Thymus (tissue), 14 donors: ENCODE measurements at places on chromosomes 6 and 20. TPM values are rescaled to one million over a fixed set of nuclear protein-coding genes. Genes with fewer than 3 reads are reported as not detected.
A peak's percentile ranks its signal among the peaks of the same experiment; 100 is the strongest.

GRCh38 chr20:58072695-58073671, 155.5 kb downstream of the ANKRD60 start:
- no peak overlapping the region for H3K27ac ChIP-seq
- no peaks in the 10 kb centered on the region for H3K27me3 ChIP-seq
- no peak overlapping the region for H3K4me3 ChIP-seq

- H3K27ac ChIP-seq = no peak overlapping the region
- H3K36me3 ChIP-seq = no peaks in the 10 kb centered on the region
- no peak for DNase-seq
- H3K4me3 ChIP-seq = no peak overlapping the region
Observed at GRCh38 chr20:60754856-60755255, 497.2 kb upstream of the CDH4 start.

- H3K27ac ChIP-seq = no peak overlapping the region
- H3K4me3 ChIP-seq = no peak overlapping the region
- peaks cover 16% of the 10 kb centered on the region for H3K27me3 ChIP-seq
- H3K4me1 ChIP-seq = no peaks in the 10 kb centered on the region
- DNase-seq = no peak
- H3K36me3 ChIP-seq = no peaks in the 10 kb centered on the region
Observed at GRCh38 chr6:107624541-107624940, 134.6 kb downstream of the SOBP start.

GRCh38 chr20:58136149-58136484, 92.3 kb downstream of the ANKRD60 start:
- H3K4me3 ChIP-seq = no peak overlapping the region
- no peaks in the 10 kb centered on the region for H3K4me1 ChIP-seq
- no peaks in the 10 kb centered on the region for H3K36me3 ChIP-seq
- H3K27ac ChIP-seq = no peak overlapping the region

DNA sequence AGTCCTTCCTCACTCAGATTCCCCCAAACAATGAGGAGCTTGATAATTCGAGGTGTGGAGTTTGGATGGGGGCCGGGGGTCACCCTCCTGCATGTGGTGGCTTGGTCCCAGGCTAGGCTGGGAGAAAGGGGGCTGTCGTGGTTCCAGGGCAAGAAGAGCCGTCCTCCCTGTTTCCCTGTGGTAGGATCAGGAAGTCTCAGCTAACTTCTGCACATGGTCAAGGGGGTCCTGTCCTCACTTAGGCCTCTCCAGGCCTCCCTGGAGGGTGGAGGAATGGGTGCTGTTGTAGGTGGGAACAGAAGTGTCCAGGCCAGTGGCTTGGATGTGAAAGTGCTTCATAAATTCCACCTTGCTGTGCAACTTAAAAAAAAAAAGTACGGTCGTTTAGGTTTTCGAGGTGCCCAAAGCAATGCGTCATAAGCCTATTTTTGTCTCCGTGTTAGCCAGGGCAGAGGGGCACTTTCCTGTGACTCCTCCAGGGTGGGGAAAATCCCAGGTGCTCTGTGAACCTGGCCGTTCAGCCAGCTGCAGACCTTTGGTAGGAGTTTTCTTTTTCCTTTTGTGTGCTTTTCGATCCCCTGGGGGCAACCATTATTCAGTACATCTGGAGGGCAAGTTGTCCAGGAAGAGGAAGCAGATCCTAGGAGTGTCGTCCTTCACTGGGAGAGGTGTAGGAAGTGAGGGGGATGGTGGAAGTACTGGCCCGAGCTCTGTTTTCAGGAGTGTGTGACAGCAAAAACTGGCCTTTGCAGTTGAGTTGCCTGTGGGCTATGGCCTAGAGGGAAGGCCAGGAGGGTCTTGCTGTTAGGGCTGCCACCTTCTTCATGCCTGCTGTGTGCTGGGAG, 9.6 kb downstream of the IGF2R start:
- no peak for DNase-seq
- no peaks in the 10 kb centered on the region for H3K36me3 ChIP-seq
- H3K27me3 ChIP-seq = no peaks in the 10 kb centered on the region
- H3K27ac ChIP-seq = peak overlapping the region; percentile 71
- peaks cover 63% of the 10 kb centered on the region for H3K4me1 ChIP-seq
- H3K4me3 ChIP-seq = no peak overlapping the region

DNA sequence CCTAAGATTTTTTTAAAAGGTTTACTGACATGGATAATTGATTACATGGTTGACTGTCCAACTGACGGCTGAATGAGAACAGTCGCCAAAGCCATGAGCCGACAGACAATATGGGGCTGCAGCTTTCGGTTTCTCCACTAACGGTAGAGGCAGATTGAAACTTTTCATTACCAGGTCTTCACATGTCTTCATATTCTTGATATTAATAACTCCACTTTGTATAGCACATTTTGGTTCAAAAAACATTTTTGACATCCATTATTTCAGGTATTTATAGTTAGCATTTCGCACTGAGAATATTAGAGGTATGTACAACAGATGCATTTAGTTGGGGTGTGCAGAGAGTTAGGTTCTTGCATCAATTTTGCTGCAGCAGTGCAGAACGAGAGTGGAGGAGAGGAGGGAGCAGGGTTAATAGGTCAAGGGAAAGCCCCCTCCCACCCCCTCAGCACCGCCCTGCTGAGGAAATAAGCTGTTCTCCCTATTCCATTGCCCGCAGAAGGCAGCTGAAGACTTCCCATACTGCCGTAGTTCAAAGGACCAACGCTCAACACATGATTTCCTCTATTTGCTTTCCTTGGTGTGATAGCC, 73.6 kb upstream of the ADTRP start:
- no peak for DNase-seq
- H3K27ac ChIP-seq = no peak overlapping the region
- no peaks in the 10 kb centered on the region for H3K27me3 ChIP-seq
- no peaks in the 10 kb centered on the region for H3K4me1 ChIP-seq
- no peaks in the 10 kb centered on the region for H3K36me3 ChIP-seq

DNA sequence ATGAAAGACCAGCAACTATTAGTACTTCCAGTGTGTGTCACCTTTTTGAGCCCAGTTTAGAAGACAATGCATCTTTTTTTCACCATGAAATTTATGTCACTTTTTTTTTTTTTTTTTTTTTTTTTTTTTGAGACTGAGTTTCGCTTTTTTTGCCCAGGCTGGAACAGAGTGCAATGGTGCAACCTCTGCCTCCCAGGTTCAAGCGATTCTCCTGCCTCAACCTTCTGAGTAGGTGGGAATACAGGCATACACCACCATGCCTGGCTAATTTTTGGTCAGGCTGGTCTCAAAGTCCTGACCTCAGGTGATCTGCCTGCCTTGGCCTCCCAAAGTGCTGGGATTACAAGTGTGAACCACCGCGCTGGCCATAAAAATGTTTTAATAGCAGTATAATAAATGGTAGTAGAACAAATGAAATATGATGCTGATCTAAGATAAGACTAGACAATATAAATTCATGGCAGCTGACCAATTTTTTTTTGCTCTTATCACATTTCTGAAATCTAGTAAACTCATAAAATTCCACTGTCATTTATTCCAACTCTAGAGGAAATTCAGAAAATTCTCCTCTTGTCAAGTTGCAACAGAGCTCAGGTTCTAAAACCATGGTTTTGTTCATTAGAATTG, 21.3 kb downstream of the NHSL1 start:
- no peaks in the 10 kb centered on the region for H3K36me3 ChIP-seq
- no peak overlapping the region for H3K27ac ChIP-seq
- H3K4me3 ChIP-seq = no peak overlapping the region
- H3K27me3 ChIP-seq = no peaks in the 10 kb centered on the region

GRCh38 chr6:30127238-30128093, 8.5 kb upstream of the TRIM40 start:
- peaks cover 85% of the 10 kb centered on the region for H3K27me3 ChIP-seq
- no peak for DNase-seq
- H3K4me3 ChIP-seq = no peak overlapping the region
- H3K36me3 ChIP-seq = no peaks in the 10 kb centered on the region
- peaks cover 2% of the 10 kb centered on the region for H3K4me1 ChIP-seq
- H3K27ac ChIP-seq = no peak overlapping the region

SYCP2 gene
- total RNA-seq = 2.5 TPM

- no peak overlapping the region for H3K27ac ChIP-seq
- H3K4me3 ChIP-seq = no peak overlapping the region
- H3K27me3 ChIP-seq = no peaks in the 10 kb centered on the region
- no peaks in the 10 kb centered on the region for H3K4me1 ChIP-seq
- DNase-seq = no peak
- H3K36me3 ChIP-seq = no peaks in the 10 kb centered on the region
Observed at GRCh38 chr6:155586090-155586489, 130.5 kb upstream of the NOX3 start.

- peaks cover 10% of the 10 kb centered on the region for H3K4me1 ChIP-seq
- H3K27ac ChIP-seq = no peak overlapping the region
- no peaks in the 10 kb centered on the region for H3K36me3 ChIP-seq
- H3K4me3 ChIP-seq = peak overlapping the region; percentile 56
- peak; percentile 80 for DNase-seq
Observed at GRCh38 chr6:34196116-34196832, 40.4 kb upstream of the HMGA1 start.

TUBB2B gene
- total RNA-seq = 6.8 TPM

- no peak overlapping the region for H3K4me3 ChIP-seq
- DNase-seq = no peak
- peak overlapping the region; percentile 85 for H3K27ac ChIP-seq
Observed at GRCh38 chr6:135128268-135128914, 52.7 kb upstream of the MYB start.

GRCh38 chr20:38402816-38403215, 32.3 kb downstream of the SNHG17 start:
- no peaks in the 10 kb centered on the region for H3K4me1 ChIP-seq
- no peaks in the 10 kb centered on the region for H3K27me3 ChIP-seq
- H3K27ac ChIP-seq = no peak overlapping the region
- no peak for DNase-seq

- no peak for DNase-seq
- H3K27me3 ChIP-seq = peaks cover 77% of the 10 kb centered on the region
- no peaks in the 10 kb centered on the region for H3K36me3 ChIP-seq
- H3K4me1 ChIP-seq = peaks cover 7% of the 10 kb centered on the region
- no peak overlapping the region for H3K27ac ChIP-seq
- peak overlapping the region; percentile 38 for H3K4me3 ChIP-seq
Observed at GRCh38 chr6:138162111-138162954, 594 bp downstream of the ARFGEF3 start.

GRCh38 chr20:24895898-24896658, 53.0 kb upstream of the CST7 start:
- H3K27ac ChIP-seq = no peak overlapping the region
- H3K4me3 ChIP-seq = no peak overlapping the region
- DNase-seq = no peak
- H3K36me3 ChIP-seq = no peaks in the 10 kb centered on the region

GRCh38 chr6:9761220-9761619, 653.7 kb downstream of the TFAP2A start:
- no peaks in the 10 kb centered on the region for H3K4me1 ChIP-seq
- no peak overlapping the region for H3K4me3 ChIP-seq
- no peaks in the 10 kb centered on the region for H3K27me3 ChIP-seq
- DNase-seq = no peak
- no peaks in the 10 kb centered on the region for H3K36me3 ChIP-seq
- H3K27ac ChIP-seq = no peak overlapping the region

HLA-DOA gene
- total RNA-seq = 38.8 TPM

BCAS4 gene
- total RNA-seq = 17.5 TPM

- no peaks in the 10 kb centered on the region for H3K4me1 ChIP-seq
- no peak for DNase-seq
Observed at GRCh38 chr6:130140084-130140483, 82.7 kb downstream of the SAMD3 start.

- H3K36me3 ChIP-seq = no peaks in the 10 kb centered on the region
- no peak overlapping the region for H3K27ac ChIP-seq
- H3K27me3 ChIP-seq = no peaks in the 10 kb centered on the region
- no peak overlapping the region for H3K4me3 ChIP-seq
- no peak for DNase-seq
- peaks cover 5% of the 10 kb centered on the region for H3K4me1 ChIP-seq
Observed at GRCh38 chr20:48098866-48099265, 313.6 kb upstream of the SULF2 start.

- DNase-seq = no peak
- H3K4me3 ChIP-seq = no peak overlapping the region
- peaks cover 7% of the 10 kb centered on the region for H3K4me1 ChIP-seq
- no peak overlapping the region for H3K27ac ChIP-seq
- no peaks in the 10 kb centered on the region for H3K27me3 ChIP-seq
Observed at GRCh38 chr20:1357921-1358671, 29.2 kb upstream of the SDCBP2 start.

TBC1D20 gene
- total RNA-seq = 14.4 TPM

DNA sequence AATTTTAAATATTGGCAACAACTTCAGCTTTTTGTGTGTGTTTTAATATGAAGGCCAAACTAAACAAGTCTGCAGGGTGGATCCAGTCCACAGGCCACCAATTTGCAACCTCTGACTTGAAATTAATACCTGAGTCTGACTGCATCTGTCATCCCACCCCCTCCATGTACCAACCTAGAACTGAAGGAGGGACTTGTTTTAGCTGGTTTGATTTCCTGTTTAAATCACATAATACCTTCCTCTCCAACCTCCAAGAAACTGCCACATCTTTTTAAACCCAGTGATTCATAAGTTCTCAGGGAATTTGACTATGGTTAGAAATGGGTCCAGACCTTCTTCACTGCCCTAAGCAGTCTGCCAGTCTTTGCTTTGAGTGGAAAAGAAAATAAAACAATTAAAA, 21.6 kb downstream of the RNF8 start:
- H3K27me3 ChIP-seq = no peaks in the 10 kb centered on the region
- H3K36me3 ChIP-seq = peaks cover 19% of the 10 kb centered on the region
- no peak for DNase-seq
- H3K27ac ChIP-seq = no peak overlapping the region
- no peak overlapping the region for H3K4me3 ChIP-seq

SS18L1 gene
- 6.2 TPM for total RNA-seq

- H3K4me1 ChIP-seq = peaks cover 2% of the 10 kb centered on the region
- DNase-seq = no peak
- H3K27ac ChIP-seq = no peak overlapping the region
- no peaks in the 10 kb centered on the region for H3K27me3 ChIP-seq
- H3K4me3 ChIP-seq = no peak overlapping the region
Observed at GRCh38 chr6:44667668-44668390, 280.3 kb downstream of the CDC5L start.

FAM110A gene
- 7.2 TPM for total RNA-seq

SLC17A2 gene
- total RNA-seq = 0.05 TPM

PERP gene
- total RNA-seq = 8.4 TPM

- no peak for DNase-seq
- peaks cover 48% of the 10 kb centered on the region for H3K36me3 ChIP-seq
- H3K27ac ChIP-seq = no peak overlapping the region
- no peak overlapping the region for H3K4me3 ChIP-seq
- no peaks in the 10 kb centered on the region for H3K4me1 ChIP-seq
- H3K27me3 ChIP-seq = no peaks in the 10 kb centered on the region
Observed at GRCh38 chr20:32165836-32166545, 41.6 kb downstream of the PLAGL2 start.

OLIG3 gene
- 0.05 TPM for total RNA-seq

GRCh38 chr6:1970151-1970561, 275.2 kb downstream of the GMDS start:
- no peaks in the 10 kb centered on the region for H3K27me3 ChIP-seq
- DNase-seq = no peak
- no peak overlapping the region for H3K27ac ChIP-seq
- no peaks in the 10 kb centered on the region for H3K36me3 ChIP-seq
